Kidney (tissue), 22 donors: ENCODE measurements at places on chromosomes 2 and 18. TPM values are rescaled to one million over a fixed set of nuclear protein-coding genes. Genes with fewer than 3 reads are reported as not detected.

GRCh38 chr2:240581811-240582210, 4.7 kb upstream of the CAPN10 start:
- H3K27me3 ChIP-seq = no peaks in the 10 kb centered on the region
- no peak for DNase-seq
- no peak overlapping the region for H3K4me3 ChIP-seq
- H3K27ac ChIP-seq = no peak overlapping the region

- H3K4me3 ChIP-seq = no peak overlapping the region
- no peak for DNase-seq
- no peak overlapping the region for H3K27ac ChIP-seq
Measured at GRCh38 chr2:42812899-42813479, 20.6 kb upstream of the HAAO start.

GRCh38 chr2:23677836-23678235, 249.1 kb downstream of the ATAD2B start:
- H3K27me3 ChIP-seq = no peaks in the 10 kb centered on the region
- peaks cover 6% of the 10 kb centered on the region for H3K4me1 ChIP-seq
- no peak for DNase-seq
- H3K36me3 ChIP-seq = no peaks in the 10 kb centered on the region
- H3K4me3 ChIP-seq = no peak overlapping the region

- H3K36me3 ChIP-seq = no peaks in the 10 kb centered on the region
- no peak overlapping the region for H3K27ac ChIP-seq
- no peak overlapping the region for H3K4me3 ChIP-seq
- no peak for DNase-seq
Measured at GRCh38 chr18:7677424-7677823, 110.3 kb downstream of the PTPRM start.

CSRNP3 gene
- 6.4 TPM for total RNA-seq
